ENCODE measurements at places on chromosomes 7 and 10.

- DNase-seq = peak; percentile 52
Measured at GRCh38 chr7:29194594-29195427, at the start of gene CHN2. CHN2 (plus strand) TSS chr7:29194775.

GRCh38 chr10:100645613-100646392 is 99.6 kb upstream of the PAX2 start:
- DNase-seq = no peak

GRCh38 chr10:63286754-63287264 is 153.7 kb downstream of the NRBF2 start:
- no peak for DNase-seq

- DNase-seq = no peak
Measured at GRCh38 chr7:139044813-139045794, 9.3 kb upstream of the ZC3HAV1L start.

GRCh38 chr7:35754741-35755140 is 46.1 kb upstream of the SEPTIN7 start:
- no peak for DNase-seq

- DNase-seq = no peak
Measured at GRCh38 chr7:148916186-148916585, 32.1 kb upstream of the EZH2 start.

DNA sequence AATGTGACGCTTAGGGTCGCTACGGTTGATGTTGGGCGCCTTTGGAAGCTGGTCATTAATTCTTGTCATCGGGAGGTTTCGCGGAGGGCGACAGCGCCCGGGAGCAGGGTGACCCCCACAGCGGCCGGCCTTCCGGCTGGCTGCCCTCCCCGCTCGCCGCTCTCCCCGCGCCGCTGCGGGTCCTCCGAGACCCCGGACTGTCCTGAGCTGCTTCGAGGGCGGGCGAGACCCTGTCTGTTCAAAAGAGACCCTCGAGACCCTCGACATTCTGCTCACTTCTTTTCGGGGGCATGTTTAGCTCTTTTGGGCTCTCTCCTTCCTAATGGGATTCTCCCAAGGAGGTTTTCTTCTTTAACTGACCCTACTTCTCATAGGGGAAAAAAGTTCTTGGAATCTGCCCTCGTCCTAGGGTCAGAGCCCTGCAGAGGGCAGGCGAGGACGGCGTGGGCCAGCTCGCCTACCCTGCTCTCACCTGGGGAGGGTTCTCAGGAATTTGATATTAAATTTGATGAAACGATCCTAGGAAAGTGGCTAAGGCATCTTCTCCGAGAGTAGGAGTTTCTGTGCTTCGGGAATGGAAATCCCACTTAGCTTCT is 257.0 kb downstream of the OTUD1 start:
- DNase-seq = no peak

DNA sequence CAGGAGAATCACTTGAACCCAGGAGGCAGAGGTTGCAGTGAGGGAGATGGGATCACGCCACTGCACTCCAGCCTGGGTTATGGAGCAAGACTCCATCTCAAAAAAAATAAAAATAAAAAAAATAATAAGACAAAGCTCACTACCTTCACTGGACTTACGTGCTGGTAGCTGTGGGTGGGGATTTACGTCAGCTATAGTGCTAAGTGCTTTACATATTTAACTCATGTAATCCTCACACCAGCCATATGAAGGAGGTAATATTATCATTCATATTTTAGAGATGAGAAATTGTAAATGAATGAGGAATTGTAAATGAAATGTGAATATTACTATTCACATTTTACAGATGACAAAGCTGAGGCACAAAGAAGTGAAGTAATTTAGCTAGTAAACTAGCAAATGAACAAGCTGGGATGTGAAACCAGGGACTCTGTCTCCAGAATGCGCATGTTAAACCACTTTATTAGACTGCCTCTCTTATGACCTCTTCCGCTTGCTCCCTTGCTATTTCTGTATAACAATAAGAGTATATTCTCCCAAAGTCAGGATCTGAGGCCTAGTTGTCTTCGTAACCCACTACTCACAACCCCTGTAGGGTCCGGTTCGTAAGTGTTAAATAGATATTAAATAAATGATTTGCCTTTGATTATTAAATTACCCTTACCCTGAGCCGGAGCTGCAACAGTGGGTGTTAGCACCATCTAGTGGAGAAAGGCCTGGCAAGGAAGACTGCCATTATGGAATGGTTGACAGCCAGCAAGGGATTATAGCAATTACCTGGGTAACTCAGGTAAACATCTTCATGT is 70.2 kb downstream of the HTR7 start:
- no peak for DNase-seq

GRCh38 chr10:110413903-110414547 is 83.7 kb upstream of the DUSP5 start:
- DNase-seq = no peak

DNA sequence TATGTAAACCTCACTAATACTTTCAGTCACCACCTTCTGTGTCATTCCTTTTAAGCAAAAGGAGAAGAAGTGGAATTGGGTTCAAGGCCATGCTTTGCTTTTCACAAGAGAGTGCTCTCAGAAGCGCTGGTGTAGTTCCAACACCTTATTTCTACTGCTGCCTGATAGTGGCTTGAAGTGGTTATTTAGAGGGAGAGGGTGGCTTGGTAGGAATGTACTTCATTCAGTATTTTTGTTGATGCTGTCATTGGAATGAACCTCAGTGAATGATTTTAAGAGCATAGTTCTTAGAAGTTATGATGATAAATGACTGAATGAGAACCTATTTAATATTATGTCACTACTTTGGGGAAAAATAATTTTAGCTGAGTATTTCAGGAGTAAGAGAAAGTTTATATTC is 396.7 kb downstream of the EXOC4 start:
- no peak for DNase-seq

DNA sequence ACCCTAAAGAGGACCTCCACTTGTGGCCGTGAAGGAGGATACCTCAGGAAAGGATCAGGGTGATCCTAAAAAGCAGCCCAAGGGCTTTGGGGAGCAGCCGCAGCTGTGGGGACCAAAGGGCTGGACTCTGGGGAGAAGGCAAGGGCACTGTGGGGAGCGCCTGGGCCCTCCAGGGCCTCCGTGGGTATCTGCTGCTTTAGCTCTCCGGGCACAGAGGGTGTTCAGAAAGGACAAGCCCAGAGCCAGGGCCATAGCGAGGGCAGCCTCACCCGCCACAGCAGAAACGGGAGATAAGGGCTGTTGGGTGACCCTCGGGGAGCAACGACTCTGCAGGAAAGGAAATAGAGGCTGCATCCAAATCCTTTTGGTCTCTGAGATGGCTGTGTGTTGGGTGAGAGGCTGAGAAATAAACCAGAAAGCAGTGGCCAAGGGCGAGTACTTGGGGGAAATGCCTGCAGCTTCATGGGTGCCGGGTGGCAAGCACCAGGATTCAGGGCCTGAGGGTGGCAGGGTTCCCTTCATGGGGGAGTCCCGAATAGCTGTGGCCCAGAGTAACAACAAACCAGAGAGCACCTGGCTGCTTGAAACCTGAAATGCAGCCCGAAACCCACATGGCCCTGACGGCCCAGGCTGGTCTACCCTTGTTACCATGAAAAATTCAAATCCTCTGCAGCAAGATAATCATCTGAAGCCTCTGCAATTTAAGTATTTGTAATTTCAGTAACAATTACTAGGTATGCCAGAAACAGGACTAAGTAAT is 95.2 kb downstream of the VIPR2 start:
- DNase-seq = no peak

DNA sequence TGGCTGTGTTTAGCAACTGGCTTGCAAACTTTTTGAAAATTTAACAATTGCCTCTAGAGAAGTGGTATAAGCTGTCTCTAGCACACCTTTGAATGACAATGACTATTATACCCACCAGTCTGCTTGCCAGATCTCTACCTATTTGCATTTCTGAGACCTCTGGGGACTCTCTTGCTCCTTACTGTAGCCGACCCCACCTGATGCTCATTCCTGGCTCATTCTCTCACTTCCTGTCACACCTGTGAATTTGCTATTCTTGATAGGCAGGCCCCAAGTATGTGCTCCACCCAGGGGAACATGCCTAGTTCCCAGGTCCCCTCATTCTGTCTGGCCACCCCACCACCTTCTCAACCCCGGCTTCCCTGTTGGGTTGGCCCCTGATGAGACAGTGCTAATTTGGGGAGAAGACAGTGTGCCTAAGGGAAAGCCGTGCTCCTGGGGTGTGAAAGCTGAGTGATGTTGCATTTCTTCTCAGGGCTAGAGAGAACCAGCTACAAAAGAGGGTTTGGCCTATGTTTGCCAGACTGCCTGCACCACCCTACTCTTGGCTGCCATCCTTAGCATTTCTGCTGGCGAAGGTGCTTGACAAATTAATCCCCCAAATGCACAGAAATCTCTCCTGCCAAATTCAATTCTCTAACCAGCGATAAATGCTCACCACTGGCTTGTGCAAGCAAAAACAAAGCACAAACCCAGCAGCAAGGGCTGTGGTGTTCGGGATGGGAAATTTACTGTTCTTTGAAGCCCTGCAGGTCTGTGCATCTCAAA is 138.2 kb downstream of the RPS24 start:
- DNase-seq = no peak

GRCh38 chr7:55100544-55101327 is 81.9 kb downstream of the EGFR start:
- DNase-seq = no peak

GRCh38 chr7:105354383-105354782 is 34.3 kb downstream of the SRPK2 start:
- DNase-seq = no peak

DNA sequence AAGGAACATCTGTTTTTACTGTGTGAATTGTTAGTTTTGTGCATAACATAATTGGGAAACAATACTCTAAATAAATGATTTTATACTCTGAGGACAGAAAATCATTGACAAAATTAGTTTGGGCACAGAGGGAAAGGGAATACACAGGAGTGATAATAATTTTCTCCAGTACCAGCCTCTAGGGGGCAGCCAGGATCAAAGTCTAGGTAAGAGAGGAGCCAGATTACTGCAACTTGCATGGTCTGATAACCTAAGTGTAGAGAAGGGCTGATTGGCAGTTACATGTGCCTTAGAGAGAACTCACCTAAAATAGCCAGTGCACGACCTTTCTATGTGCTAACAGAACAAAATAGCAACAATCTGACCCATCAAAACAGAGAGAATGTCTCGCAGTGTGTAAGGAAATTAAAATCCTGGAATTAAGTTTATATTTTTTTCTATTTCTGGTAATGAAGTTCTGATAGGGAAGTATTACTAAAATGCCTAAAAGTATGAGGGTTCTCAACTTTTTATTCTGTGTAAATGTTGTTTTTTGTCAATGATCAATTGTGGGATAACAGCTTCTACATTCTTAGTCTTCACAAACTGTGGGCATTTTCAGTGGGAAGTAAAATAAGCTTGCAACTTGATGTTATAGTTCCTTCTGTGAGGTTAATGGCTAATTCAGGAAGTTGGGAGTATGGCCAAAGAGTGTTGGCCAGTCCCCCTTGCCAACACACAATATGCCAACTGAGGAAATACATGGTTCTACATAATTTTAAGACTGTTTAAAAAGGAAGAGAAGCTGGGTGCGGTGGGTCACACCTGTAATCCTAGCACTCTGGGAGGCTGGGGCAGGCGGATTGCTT is 66.4 kb downstream of the EXOC6 start:
- no peak for DNase-seq

GRCh38 chr10:90919683-90920574 is 958 bp downstream of the ANKRD1 start:
- no peak for DNase-seq

- no peak for DNase-seq
Measured at GRCh38 chr10:116926426-116926825, 77.1 kb downstream of the ENO4 start.

GRCh38 chr7:63023182-63023787 is 975.4 kb upstream of the ZNF722 start:
- DNase-seq = no peak

- DNase-seq = no peak
Measured at GRCh38 chr7:139132887-139133286, 23.4 kb upstream of the ZC3HAV1 start.

GRCh38 chr7:90211391-90212148 is at the start of gene STEAP2:
STEAP2 (plus strand) TSS chr7:90211740; CDS start chr7:90225083, 13,343 bp downstream.
- no peak for DNase-seq

DNA sequence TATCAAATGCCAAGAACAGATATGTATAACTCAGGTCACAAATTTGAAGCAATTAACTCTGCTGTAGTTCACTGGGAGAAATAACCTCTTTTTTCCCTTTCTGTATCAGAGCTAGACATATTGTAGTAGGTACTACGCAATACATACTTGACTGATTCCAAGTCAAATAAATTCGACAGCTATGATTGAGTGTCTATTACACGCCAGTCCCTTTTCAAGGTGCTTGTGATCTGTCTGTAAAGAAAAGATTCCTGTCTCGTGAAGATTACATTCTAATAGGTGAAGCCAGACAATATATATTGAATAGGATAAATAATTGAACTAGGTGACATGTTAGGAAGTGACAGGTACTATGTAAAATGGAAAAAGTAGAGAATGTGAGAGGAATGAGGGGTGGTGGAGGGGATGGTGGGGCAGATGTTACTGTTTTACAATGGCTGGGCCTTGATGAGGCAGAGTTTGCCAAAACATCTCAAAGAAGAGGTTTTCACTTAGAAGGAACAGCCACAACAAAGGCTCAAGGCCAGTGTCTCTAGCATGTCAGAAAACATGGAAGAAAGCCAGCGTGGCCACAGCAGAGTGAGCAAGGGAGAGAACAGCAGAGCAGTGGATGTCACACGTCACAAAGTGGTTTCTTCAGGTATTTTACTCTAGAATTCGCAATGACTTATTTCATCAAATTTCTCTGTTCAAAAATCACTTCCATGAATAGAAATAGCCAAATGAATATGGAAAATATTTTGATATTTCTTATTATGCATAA is 282.6 kb upstream of the CACNA2D1 start:
- DNase-seq = no peak

DNA sequence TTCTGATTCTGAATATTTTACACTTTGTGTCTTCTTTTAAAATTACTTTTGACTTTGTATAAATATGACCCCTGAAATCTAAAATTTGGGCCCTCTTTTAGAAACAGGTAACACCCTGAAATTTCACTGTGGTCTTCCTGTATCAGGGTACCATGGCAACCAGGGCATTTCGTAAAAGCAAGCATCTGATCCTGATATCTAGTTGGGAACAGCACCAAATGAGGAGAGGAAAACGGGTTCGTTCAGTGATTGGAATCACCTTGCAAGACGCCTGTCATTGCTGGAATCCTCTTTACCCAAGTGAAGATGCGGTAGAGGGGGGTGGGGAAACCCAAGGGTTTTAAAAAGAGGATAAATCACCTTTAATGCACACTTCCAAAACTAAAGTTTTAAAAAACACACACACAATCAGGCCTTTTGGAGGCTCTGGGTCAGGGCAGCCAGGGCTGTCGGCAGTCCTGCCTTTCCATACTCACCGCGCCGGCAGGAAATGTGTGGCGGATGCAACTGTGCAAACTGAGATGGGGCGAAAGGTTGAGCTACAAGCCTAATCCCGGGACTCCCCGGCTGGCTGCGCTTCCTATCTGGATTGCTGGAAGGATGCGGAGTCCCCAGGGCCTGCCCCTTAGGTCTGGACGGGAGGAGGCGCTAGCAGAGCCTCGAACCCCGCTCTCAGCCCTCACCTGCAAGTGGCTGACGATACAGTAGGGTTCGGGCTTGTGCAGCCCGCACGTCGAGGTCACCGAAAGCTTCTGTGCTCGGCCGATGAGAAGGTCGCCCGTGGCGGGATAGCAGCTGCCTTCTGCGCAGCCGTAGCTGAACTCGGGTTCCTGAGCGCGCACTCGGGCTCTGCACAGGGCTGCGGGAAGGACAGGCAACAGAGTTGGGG is 1.8 kb downstream of the LAMB1 start:
- no peak for DNase-seq

- DNase-seq = no peak
Measured at GRCh38 chr10:133461841-133462240, 8.1 kb downstream of the SCART1 start.

- DNase-seq = no peak
Measured at GRCh38 chr10:24645784-24646183, 77.9 kb downstream of the ARHGAP21 start.

Measured in stimulated activated CD8-positive, alpha-beta memory T cell treated with anti-CD3 and anti-CD28 coated beads, Interleukin-7, amount 100 ng/mL, for 4 hours (primary cell).